Stimulated activated CD8-positive, alpha-beta memory T cell treated with anti-CD3 and anti-CD28 coated beads, Interleukin-4, amount 100 ng/mL, for 1 hour (primary cell): ENCODE measurements at places on chromosomes 5 and 9.

GRCh38 chr9:2722715-2723114, 5.4 kb downstream of the KCNV2 start:
- no peak for DNase-seq

DNA sequence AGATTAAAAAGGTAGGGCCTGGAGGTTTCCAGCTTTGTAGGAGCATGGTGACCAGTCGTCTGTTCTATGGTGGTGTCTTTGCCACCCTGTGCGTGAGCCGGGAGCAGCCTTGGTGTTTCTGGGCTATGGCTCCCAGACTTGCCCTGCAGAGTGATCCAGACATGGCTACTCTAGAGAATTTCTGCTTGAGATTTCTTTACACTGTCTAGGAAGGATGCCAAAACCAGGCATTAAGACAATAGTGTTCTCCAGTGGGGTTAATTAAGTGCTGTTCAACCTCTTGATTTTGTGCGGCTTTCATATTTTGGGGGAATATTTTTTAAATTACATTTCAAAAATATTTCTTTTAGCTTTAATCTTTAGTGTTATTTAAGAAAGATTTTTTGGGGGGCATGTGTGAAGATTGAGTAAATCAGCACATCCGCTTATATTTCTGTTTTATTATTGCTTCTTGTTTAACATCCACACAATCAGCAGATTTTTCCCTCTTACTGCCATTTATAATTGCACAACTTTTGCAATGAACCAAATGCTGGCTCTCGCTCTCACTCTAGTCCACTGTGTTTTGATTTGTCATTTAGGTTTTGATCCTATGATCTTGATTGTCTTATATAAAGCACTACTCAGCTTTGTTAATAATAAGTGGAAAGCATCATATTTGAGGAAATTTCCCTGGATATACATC, 110.5 kb downstream of the RASGRF2 start:
- DNase-seq, result no peak

- DNase-seq, result no peak
These were observed 45.2 kb downstream of the AHRR start for GRCh38 chr5:366541-367357.

GRCh38 chr9:90872835-90873294, 71.2 kb downstream of the SYK start:
- DNase-seq, result no peak

- no peak for DNase-seq
These were observed 563.9 kb downstream of the RAB3C start for GRCh38 chr5:59146729-59147128.

- no peak for DNase-seq
These were observed 35.5 kb downstream of the TTC1 start for GRCh38 chr5:160044391-160044804.
